ENCODE measurements at places on chromosomes 12 and 14.

DNA sequence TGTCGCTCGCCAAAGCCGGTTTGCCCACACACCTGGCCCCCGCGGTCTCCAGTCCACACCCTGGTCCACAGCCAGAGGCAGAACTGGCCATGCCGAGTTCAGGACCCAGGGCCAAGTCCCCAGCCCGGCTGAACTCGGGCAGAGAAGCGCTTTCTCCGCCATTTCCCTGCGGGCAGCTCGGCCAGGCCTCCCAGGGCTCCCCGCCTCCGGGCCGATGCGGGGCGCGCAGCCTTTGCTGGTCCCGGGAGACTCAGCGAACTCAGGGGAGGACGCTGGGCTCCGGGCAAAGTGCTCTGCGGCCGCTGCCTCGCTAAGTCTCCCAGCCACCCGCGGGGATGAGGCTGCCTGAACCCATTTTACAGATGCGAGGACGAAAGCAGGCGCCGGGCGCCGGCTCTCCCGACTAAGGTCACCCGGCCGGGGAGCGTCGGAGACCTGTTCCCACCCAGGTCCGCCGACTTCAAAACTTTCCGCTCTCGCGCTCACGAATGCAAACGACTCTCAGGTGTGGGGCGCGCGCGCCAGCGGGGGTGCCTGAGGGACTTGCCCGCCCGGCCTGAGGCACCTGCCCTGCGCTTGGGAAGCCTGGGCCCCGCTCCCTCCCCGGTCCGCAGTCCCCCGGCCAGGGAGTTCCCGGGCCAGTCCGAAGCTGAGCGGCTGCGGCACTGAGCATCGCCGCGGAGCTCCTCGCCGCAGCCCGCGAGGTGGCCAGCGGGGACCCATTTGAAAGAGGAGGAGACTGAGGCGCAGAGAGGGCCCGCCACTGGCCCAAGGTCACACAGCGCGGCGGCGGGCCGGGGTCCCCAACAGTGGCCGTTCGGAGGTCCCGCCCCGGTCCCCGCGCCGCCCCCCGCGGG is 627 bp downstream of the TESC start:
- DNase-seq = peak; percentile 62

- no peak for DNase-seq
Observed at GRCh38 chr12:92961949-92962348, 32.9 kb upstream of the EEA1 start.

DNA sequence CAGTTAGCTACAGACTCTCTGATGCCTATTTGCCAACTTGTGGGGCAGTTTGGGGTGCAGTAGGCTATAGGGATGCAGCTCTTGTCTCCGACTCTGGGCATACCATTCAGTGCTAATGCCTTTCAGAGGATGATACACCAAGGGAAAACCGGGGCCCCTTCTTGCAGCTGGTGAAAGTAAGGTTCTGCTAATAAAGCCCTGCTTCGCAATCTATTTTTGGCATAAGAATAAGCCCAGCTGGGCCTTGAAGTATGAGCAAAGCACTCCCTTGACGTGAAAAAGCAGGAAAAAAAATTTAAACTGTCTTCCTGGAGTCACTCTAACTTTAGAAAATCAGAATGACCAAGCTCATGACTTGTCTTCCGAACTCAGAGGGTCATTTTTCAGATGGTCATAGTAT is 124.1 kb upstream of the RBM19 start:
- no peak for DNase-seq

- DNase-seq = no peak
Observed at GRCh38 chr14:53695692-53696214, 260.9 kb downstream of the BMP4 start.

DNA sequence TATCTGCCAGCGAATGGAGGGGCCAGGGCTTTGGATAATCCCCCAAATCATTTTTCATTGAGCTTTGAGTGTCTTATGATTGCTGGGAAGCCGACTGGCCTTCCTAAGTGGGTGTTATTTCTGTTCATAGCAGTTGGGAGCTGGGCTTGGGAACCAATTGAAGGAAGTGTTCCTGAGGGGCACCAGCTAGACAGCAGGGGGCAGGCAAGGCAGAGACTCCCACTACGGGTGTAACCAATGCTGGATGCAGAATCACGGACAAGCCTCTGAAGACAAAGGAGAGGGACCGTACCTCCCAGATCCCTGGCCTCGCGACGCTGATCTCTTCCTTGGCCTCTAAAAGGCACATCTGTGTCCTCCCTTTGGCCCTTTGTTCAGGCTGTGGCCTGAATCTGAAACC is 149.0 kb upstream of the PRMT8 start:
- no peak for DNase-seq

GRCh38 chr12:46472893-46473633 is 100.5 kb upstream of the SLC38A2 start:
- DNase-seq = no peak

DNA sequence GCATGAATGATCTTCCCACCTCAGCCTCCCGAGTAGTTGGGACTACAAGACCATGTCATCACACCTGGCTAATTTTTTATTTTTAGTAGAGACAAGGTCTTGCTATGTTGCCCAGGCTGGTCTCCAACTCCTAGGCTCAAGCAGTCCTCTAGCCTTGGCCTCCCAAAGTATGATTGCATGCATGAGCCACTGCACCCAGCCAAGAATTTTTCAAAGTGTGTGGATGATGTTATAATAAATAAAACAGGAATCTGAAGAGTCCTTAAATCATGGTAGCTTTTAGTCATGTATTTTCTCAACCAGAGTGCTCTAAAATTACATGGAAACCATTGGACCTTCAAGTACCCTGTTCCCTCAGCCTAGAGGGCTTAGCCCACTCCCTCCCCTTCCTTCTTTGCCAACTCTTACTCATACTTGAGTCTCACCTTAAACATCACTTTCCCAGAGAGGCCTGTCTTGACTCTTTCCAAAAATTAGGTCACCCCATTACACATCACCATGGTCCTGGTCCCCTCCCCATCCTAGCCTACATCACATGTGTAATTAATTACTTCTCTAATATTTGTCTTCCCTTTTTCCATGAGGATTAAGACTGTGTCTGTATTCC is 52.2 kb upstream of the BICDL1 start:
- no peak for DNase-seq

DNA sequence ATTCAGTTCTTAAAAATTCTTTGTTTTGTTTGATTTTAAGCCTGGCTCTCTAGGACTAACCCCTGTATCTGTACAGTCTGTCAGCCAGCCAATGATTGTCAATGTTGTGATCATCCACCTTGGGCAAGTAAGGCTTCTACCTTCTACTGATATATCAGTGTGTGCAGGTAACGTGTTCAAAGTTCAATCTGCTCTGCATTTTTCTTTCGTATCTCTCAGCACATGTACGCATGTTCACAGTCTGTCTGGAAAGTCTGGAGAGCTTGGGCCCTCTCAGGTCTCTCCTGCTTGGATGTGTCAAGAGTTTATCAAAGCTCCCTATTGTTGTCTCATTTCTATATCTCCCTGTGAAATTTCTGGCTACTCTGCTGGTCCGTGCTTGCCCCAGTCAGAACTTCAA is 138.6 kb upstream of the VRK1 start:
- no peak for DNase-seq

GRCh38 chr14:104595116-104595675 is 9.4 kb downstream of the TMEM179 start:
- no peak for DNase-seq

DNA sequence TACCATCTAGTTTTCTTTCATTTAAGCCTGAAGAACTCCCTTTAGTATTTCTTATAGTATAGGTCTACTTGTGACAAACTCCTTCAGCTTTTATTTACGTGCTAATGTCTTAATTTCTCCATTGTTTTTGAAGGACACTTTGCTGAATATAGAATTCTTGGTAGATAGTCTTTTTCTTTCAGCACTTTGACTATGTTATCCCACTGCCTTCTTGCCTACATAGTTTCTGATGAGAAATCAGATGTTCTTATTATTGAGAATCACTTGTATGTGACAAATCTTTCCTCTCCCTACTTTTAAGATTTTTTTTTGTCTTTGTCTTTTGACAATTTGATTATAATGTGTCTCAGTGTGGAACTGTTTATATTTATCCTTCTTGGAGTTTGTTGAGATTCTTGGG is 5.1 kb upstream of the MIS18BP1 start:
- DNase-seq = no peak

Measured in activated T-cell treated with anti-CD3 and anti-CD28 coated beads, Interleukin-2, amount 50 U/mL, for 48 hours (primary cell).